ACHN (cell line): ENCODE measurements at places on chromosomes 6 and 20.
A peak's percentile ranks its signal among the peaks of the same experiment; 100 is the strongest.

- DNase-seq, result no peak
These were observed 13.7 kb downstream of the SLC22A23 start for GRCh38 chr6:3443221-3443515.

DNA sequence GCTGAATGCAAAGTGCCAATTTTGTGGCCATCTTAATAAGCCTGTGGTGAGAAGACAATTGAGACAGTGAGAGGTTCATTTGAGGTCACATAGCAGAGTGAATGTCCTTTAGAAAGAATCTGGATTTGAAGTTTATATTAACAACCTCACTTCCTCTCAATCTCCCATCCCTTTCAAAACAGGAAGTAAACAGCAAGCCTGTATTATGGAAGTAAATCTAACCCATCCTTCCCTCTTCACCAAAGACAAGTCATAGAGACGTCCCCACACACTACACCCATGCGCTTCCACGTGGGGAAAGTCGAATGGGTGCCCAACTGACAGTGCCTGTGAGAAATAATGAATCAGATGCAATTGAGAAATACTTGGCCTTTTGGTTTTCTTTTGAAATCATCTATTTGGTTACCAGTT is 28.8 kb upstream of the CCND3 start:
- DNase-seq, result no peak

DNA sequence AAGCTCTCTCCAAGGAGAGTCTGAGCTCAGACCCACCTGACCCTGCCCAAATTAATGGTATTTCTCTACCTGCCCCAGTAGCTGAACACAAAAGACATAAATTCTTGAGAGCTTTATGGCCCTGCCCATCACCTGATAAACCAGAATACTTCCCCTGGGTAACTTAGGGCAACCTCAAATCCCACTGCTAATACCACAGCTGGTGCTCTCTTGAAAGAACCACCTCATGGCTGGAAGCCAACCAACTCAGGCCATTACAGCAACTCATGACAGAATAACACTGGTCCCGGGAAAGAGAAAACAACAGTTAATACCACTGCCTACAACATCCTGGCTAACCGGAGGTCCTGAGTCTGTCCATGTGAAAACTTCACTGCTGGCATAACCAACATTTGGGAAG is 328.6 kb downstream of the NKAIN2 start:
- peak; percentile 1 for DNase-seq

DNA sequence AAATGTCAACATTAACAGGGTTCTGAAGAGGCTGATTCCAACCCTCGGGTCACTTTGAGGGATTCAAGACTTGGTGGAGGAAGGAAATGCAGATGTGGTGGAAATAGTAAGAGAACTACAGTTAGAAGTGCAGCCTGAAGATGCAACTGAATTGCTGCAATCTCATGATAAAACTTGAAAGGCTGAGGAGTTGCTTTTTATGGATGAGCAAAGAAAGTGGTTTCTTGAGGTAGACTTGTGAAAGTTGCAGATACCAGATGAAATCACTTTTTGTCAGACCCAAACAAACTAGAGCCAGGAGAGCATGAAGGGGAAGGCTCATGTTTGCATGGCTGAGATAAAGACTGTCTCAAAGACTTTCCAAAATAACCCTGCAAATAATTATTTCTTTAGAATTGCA is 16.2 kb downstream of the ANKRD6 start:
- DNase-seq, result no peak

- no peak for DNase-seq
These were observed 75.9 kb upstream of the HDDC2 start for GRCh38 chr6:125377621-125378020.

DNA sequence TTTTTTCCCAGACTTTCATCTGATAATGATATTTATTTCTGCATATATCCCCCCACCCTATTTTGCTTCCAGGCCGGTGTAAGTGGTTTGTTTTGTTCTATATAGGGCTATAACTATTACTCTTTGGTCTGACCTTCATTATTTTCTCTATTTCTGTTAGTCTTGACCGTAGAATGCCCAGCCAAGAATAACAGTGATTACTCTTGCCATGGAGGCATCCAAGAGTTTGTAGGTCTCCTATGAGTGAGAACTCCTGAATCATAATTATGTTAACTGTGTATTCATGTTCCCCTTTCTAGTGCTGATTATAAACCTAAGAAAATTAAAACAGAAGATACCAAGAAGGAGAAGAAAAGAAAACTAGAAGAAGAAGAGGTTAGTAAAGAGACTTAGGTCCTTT is 52.2 kb downstream of the TOP1 start:
- DNase-seq, result no peak

- no peak for DNase-seq
These were observed 19.0 kb upstream of the ASIP start for GRCh38 chr20:34222208-34222607.

GRCh38 chr20:3543901-3544507 is 73.2 kb downstream of the ATRN start:
- peak; percentile 15 for DNase-seq

- DNase-seq, result no peak
These were observed 173.9 kb downstream of the NFATC2 start for GRCh38 chr20:51368461-51369211.

GRCh38 chr6:24680582-24680981 is 13.7 kb downstream of the ACOT13 start:
- DNase-seq, result no peak

DNA sequence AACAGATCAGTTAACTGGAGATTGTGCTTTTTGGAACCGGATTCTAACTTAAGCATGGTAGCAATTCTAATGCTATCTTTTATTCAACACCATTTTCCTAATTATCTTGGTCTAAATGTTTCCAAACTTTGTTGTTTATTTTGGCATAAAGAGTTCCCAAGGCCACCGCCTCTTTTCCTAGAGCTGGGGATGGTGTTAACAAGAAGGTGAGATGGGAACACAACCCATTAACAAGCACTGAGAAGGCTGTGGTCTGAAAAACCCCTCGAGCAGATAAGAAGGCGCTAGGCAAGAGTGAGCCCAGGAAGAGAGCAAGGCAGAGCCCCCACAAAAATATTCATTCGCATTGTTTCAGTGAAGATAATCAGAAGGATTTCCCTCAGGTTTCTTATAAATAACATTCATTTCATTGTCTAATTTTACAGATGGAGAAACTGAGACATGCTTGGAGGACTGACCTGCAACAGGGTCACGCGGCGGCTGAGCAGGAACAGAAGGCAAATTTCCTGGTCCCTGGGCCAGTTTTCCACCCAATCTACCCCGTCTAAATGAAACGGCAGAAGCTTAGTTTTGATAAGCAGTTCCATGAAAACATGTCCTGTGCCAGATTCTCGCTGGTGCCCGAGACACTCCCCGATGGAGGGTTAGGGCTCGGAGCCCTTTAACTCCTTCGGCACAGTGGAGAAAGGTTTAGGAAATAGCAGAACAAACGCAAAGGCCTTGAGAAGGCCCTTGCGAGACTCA is 155.6 kb downstream of the FOXC1 start:
- DNase-seq, result no peak

DNA sequence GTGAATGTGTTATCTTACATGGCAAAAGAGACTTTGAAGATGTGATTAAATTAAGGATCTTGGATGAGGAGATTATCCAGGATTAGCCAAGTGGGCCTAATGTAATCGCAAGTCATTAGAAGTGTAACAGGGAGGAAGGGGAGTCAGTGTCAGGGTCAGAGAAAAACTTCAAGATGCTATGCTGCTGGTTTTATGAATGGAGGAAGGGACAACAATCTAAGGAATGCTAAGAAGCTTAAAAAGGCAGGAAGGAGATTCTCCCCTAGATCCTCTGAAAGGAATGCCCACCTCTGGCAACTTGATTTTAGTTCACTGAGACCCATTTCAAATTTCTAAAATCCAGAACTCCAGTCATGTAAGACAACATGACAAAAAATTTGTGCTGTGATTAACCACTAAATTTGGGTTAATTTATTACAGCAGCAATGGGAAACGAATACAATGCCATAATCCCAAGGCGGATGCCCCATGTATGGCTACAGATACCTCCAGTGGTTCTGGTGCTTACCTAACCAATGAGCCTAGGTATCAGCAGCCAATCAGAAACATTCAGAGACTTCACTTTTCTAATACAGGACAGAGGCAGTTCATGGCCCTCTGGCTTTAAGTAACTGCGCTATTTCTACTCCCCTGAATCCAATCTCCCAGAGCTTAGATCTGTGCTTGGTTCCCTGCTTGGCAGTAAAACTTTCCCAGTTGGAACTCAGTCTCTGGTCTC is 3.6 kb upstream of the TAAR8 start:
- DNase-seq, result no peak

DNA sequence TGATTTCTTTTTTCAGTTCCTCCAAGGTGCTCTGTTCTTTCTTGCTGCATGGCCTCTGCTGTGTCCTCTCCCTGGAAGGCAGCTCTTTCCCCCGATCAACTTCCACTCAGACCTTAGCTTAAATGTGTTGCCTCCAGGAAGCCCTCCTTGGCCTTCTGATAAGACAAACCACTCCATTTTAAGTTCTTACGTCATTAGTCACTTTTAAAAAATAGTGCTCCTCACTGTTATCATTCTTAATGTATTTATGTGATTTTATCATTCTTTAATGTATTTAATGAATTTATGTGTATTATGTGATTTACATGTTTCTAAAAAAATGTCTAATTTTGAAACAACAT is 12.2 kb upstream of the MANBAL start:
- DNase-seq, result no peak

GRCh38 chr20:60144974-60145527 is 186.8 kb downstream of the CDH26 start:
- no peak for DNase-seq

GRCh38 chr6:148044261-148044751 is 298.3 kb upstream of the SASH1 start:
- DNase-seq, result no peak

DNA sequence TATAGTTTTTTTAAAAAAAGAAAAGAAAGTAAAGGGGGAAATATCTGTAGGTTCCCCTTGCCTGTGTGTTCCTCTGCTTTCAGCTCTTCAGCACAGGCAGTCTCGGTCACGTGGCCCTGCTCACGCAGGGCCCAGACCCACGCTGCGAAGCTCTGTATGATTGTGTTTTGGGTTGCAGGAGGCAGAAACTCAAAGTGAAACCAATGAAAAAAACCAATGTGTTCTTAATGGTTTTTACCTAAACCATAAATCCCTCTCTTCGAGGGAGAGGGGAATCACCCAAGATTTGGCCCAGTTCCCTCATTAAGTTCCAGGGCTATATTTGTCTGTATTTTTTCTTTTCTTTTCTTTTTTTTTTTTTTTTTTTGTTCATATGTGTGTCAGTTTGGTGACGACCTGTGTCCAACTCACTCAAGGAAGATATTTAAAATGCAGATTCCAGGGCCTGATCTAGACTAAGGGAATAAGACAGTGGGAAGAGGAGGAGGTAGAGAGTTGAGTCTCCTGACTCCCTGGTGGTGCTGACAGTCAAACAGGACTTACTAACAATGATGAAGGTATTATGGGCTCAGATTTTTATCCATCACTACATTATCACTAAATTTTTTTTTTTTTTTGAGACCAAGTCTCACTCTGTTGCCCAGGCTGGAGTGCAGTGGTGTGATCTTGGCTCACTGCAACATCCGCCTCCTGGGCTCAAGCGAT is 33.8 kb upstream of the RREB1 start:
- no peak for DNase-seq

- DNase-seq, result peak; percentile 64
These were observed at the start of gene HLA-DPB1 for GRCh38 chr6:33075568-33076405. Gene HLA-DPB1 (plus strand): TSS chr6:33075990. CDS start chr6:33076042, 52 bp downstream.

DNA sequence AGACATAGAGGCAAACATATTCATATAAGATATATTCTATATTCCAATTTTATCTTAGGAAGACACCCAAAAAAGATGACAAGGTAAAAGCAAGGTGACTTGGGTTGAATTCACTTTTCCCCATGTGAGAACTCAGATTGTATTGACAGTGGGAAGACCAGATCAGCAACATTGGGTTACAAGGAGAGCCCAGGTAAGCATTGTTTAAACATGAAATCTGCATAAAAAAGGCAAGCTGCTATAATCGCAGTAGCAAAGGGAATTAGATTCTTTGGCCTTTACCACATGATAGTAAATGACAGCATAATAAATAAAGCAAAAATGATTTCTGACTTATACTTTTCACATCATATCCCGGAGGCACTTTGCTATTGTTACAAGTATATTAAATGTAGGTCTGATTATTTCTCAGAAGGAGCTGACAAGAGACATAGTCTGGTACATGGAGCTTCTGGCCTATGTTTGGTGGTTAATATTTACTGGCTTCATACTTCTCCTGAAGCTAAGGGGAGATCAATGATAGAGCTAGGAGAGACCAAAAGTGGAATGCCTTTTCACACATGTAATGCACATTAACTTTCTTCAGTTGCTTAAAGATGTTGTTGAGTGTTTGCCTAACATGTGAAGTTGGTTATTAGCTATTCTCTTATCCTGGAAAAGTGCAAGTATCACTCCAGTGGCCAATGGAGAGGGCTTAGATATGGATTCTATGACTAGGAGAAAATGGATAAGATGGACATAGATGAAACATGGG is 53.1 kb upstream of the EEF1E1 start:
- no peak for DNase-seq

DNA sequence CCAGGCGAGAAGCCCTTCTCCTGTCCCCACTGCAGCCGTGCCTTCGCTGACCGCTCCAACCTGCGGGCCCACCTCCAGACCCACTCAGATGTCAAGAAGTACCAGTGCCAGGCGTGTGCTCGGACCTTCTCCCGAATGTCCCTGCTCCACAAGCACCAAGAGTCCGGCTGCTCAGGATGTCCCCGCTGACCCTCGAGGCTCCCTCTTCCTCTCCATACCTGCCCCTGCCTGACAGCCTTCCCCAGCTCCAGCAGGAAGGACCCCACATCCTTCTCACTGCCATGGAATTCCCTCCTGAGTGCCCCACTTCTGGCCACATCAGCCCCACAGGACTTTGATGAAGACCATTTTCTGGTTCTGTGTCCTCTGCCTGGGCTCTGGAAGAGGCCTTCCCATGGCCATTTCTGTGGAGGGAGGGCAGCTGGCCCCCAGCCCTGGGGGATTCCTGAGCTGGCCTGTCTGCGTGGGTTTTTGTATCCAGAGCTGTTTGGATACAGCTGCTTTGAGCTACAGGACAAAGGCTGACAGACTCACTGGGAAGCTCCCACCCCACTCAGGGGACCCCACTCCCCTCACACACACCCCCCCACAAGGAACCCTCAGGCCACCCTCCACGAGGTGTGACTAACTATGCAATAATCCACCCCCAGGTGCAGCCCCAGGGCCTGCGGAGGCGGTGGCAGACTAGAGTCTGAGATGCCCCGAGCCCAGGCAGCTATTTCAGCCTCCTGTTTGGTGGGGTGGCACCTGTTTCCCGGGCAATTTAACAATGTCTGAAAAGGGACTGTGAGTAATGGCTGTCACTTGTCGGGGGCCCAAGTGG is 5.3 kb downstream of the SNAI1 start:
- DNase-seq, result no peak

GRCh38 chr20:11687546-11688292 is 230.0 kb upstream of the BTBD3 start:
- peak; percentile 4 for DNase-seq

GRCh38 chr6:41288030-41288753 is 1.7 kb upstream of the TREM1 start:
- no peak for DNase-seq

- DNase-seq, result no peak
These were observed 3.5 kb downstream of the LHFPL5 start for GRCh38 chr6:35808688-35809087.

DNA sequence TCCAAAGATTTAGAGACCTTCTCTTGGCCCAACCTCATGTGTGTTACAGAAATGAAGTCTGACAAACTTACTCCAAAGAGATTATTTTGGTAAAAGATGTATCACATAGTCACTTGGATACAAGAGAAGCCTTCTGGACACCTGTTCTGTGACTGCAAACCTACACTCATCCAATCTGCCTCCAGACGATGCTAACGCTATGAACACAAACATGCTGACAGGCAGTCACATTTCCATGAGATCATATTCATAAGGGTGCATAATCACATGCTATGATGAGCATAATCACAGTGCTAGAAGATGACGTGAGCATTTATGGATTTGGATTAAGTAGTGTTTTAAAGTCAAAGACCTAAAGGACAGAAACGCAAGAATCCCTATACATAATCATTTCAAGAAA is 340.2 kb downstream of the HACE1 start:
- DNase-seq, result no peak
